A172 (cell line): ENCODE measurements at places on chromosomes 16 and 17. TPM values are rescaled to one million over a fixed set of nuclear protein-coding genes. Genes with fewer than 3 reads are reported as not detected.
A peak's percentile ranks its signal among the peaks of the same experiment; 100 is the strongest.

Gene DRC7
- total RNA-seq: 0.50 TPM in 1 of 2 replicates, not detected in the other

Gene SDR42E1
- 0.03 and 0.14 TPM in 2 replicates for total RNA-seq

Gene CCL4L2
- not detected in 2 replicates for total RNA-seq

Gene CNGB1
- 0.12 TPM in 1 of 2 replicates, not detected in the other for total RNA-seq

Gene MT1M
- total RNA-seq: not detected in 2 replicates

GRCh38 chr16:23842137-23842600, 6.4 kb downstream of the PRKCB start:
- DNase-seq: no peak

DNA sequence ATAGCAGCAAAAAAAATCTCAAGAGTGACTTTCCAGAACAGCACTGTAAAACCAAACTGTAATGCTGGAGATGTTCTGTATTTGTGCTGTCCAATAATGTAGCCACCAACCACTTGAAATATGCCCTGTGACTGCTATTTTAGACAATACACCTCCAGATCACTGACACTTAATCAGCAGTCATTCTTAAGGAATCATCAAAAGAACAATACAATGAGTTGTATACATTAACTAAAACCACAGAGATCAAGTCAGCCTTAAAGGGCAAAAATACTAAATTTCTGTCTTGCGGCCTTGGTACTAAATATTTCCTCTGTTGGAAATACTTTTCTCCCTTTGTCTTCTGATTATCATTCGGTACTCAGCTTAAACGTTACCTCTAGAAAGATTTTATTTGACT, 33.6 kb upstream of the ANKFY1 start:
- no peak for DNase-seq

DNA sequence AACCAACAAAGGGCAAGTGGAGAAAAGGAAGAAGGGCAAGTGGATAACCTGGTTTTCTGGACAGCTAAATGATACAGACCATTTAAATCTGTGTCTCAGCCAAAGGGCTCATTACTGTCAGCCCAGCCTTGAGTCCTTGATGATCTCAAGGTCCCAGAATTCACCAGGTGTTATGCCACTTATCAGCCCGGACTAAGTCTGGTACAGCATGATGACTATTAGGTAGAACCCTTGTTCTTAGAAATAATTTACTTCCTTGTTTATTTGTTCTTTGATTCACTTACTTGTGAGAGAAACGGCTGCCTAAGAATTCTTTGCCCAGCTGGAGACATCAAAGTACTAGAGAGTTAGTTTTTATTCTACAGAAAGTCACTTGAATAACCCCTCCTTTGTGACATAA, 3.5 kb downstream of the PDILT start:
- no peak for DNase-seq

GRCh38 chr16:3282103-3282729, 1.1 kb upstream of the ZNF263 start:
- DNase-seq: no peak

DNA sequence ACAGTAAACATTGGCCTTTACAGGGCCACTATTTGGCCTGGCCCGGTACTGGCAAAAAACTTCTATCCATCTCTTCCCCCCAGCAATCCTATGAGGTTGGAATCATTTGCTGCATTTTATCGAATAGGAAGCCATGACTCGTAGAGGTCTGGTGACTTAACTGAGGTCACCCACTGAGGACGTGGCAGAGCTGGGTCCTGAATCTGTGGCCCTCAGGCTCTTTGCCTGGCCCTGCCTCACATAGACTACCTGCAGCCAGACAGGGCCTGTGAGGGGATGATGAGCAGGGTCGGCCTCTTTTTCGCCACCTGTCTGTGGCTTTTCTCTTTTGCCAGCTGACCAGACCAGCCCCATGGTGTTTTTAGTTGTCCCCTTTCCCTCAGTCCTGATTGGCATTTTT, 1.9 kb downstream of the PPP4C start:
- no peak for DNase-seq

- no peak for DNase-seq
Observed at GRCh38 chr16:65655802-65656201, 533.9 kb upstream of the CDH11 start.

- no peak for DNase-seq
Observed at GRCh38 chr17:49798182-49798581, 9.7 kb downstream of the KAT7 start.

DNA sequence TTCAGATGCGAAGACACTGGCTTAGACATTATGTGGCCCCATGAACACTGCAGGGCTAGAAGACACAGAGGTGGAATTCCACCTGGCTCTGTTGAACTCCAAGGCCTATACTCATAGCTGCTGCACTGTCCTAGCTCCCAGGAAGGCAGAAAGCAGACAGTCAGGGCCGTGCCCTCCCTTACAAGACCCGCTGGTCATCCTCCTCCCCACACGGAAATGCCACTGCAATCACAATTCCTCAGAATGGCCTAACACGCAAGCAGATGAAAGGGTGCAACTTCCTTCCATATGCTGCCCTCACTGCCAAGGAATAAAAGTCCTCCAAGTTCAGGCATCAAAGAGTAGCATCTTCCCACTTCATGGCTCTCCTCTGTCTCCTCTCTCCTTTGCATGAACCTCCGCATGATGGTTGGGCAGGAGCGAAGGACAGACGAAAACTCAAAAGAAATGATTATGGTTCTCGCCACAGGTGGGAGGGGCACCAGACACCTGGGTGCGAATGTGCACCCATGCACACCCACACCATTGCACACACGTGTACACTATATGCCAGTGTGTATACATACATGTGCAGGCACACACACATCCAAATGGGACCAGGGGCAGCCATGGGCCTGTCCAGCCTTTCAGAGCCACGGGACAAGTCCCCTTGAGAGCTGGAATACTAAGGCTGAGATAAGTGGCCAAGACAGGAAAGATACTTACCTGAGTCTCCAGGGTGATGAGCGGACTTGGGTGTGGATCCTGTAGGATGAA, 113.3 kb downstream of the XYLT1 start:
- no peak for DNase-seq

DNA sequence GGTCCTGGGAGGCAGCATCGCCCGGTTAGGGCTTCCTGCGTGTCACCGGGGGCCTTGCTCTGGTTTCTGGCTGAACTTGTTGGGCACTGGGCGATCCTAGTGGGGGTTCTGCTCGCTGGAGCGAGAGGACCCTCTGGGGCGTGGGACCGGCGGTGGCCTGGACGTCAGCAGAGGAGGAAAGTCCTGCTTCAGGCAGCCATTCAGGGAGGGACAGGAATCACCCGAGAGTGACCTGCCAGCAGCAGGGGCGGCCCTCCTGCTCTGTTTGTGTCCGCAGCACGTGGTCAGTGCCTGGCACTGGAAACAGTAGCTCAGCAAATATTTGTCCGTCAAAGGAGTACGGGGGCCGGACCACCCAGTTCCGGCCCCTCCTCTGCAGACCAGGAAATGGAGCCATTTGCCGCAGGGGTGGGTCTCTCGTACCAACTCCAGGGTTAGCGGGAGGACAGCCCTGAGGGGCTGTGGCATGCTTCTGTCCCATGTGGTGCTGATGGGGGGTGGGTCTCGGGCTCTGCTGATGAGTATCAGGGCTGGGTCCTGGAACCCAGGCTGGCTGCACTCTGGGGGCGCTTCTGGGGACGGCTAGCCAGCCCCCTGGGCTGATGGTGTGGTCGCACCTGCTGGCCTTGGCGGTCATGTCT, 48.3 kb downstream of the BAIAP2 start:
- no peak for DNase-seq

GRCh38 chr17:37465069-37465616, 24.5 kb upstream of the DUSP14 start:
- peak; percentile 73 for DNase-seq

DNA sequence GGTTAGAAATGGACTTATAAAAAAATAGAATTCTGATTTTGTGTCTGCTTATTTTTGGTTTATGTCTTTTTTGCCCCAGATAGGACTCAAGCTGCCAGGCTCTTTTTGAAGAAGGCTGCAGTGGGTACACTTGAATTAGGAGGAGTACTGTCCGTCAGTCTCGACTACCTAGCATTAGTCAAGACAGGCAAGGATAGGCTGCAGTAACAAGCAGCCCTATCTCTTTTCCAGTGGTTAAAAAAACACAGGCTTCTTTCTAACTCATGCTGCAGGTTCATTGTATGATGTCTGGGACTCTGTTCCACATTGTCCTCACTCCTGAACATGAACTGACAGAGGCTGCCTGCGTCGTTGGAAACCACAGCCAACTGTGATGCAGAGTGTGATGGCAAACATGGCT, 8.0 kb downstream of the C16orf46 start:
- no peak for DNase-seq

DNA sequence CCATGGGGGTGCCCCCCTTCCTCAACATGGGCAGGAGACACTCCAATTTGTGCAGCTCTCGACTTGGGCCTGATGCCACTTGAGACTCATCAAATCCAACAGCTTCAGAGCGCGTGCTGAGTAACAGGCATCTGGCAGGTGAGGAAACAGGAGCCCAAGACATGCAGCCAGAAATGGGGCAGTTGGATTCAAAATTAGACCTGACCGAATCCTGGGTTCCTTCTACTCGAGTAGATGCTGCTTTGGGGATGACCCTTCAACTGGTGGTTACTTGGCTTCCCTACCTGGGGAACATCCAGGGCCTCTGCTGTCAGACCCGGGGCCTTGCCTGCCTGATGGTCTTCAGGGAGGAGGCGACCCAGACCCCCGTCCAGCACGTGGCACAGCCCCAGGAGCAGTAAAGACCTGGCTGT, 488 bp upstream of the NTN3 start:
- DNase-seq: no peak

DNA sequence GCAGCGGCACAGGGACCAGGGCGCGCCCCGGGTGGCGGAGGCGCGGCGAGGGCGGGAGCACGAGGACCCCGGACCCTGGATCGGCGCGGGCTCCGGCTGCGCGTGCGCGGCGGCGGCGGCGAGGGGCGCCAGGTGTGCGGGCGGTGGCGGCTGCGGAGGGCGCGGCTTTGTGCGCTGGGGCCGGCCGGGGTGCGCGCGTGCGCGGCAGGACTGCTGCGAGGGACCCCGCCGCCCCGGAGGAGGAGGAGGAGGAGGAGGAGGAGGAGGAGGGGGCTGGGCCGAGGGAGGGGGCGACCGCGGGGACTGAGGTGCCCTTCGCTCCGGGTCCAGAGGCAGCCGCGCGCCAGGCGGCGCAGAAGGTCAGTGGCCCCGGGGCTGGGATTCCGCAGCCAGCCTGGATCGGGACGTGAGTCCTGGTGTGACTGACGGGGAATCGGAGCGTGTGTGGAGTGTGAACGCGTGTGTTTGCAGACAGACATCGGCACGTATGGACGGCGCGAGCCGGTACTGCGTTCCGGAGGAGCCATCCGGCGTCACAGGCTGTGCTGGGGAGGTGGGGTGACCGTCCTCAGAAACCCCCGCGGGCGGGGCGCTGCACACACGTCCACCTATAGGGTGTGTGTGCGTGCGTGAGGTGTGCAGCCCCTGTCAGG, 19.5 kb upstream of the RAP1GAP2 start:
- no peak for DNase-seq

GRCh38 chr16:85612801-85613603, at the start of gene GSE1:
Gene GSE1, plus strand, starts transcription at chr16:85613322. Its CDS starts 70 bp downstream, at chr16:85613392.
- peak; percentile 90 for DNase-seq

GRCh38 chr16:81029930-81030604, 5.6 kb upstream of the ATMIN start:
- DNase-seq: no peak
